Thymus (tissue), 14 donors: ENCODE measurements at places on chromosomes 7 and 10. TPM values are rescaled to one million over a fixed set of nuclear protein-coding genes. Genes with fewer than 3 reads are reported as not detected.

INA gene
- polyA plus RNA-seq = 0.98 TPM

ABCC2 gene
- polyA plus RNA-seq = 1.9 TPM

- H3K4me3 ChIP-seq = no peak overlapping the region
- no peaks in the 10 kb centered on the region for H3K4me1 ChIP-seq
- DNase-seq = no peak
- H3K27ac ChIP-seq = no peak overlapping the region
Measured at GRCh38 chr7:83807774-83808173, 158.8 kb upstream of the SEMA3E start.

GRCh38 chr7:23003505-23004246, 10.3 kb downstream of the HYCC1 start:
- no peaks in the 10 kb centered on the region for H3K36me3 ChIP-seq
- no peaks in the 10 kb centered on the region for H3K27me3 ChIP-seq
- DNase-seq = no peak
- H3K4me3 ChIP-seq = no peak overlapping the region
- H3K27ac ChIP-seq = no peak overlapping the region
- H3K4me1 ChIP-seq = no peaks in the 10 kb centered on the region

- DNase-seq = no peak
- H3K4me3 ChIP-seq = no peak overlapping the region
- H3K36me3 ChIP-seq = no peaks in the 10 kb centered on the region
- no peaks in the 10 kb centered on the region for H3K27me3 ChIP-seq
- no peak overlapping the region for H3K27ac ChIP-seq
- H3K4me1 ChIP-seq = peaks cover 38% of the 10 kb centered on the region
Measured at GRCh38 chr10:69829775-69830174, 28.1 kb downstream of the COL13A1 start.

DNA sequence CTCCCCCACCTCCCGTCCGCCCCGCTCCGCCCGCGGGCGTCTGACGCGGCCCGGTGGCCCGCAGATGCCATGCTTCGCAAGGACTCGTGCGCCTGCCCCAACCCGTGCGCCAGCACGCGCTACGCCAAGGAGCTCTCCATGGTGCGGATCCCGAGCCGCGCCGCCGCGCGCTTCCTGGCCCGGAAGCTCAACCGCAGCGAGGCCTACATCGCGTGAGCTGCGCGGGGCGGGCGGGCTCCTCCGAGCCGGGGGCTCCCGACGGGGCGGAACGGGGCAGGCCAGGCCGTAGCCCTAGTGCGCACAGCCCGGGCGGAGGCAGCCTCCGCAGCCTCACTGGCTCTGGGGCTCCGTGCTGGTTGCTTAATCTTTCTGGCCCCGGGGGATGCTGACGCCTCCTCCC, 2.8 kb downstream of the ASIC3 start:
- H3K27me3 ChIP-seq = peaks cover 7% of the 10 kb centered on the region
- no peak overlapping the region for H3K27ac ChIP-seq
- DNase-seq = peak; percentile 47
- peaks cover 12% of the 10 kb centered on the region for H3K4me1 ChIP-seq
- H3K36me3 ChIP-seq = no peaks in the 10 kb centered on the region

DNA sequence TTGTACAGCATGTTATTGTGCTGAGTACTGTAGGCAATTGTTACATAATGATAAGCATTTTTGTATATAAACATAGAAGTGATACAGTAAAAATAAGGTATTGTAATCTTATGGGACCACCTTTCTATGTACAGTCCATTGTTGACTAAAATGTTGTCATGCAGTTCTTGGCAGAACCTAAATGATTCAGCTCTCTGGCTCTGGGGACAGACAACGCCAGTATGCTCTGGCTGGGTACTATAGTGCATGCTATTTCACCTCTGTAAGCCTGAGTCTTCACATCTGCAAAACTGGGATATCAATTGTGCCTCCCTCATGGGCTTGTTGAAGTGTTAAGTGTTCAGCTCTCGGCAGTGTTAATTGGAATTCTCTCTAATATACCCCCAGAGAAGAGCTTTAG, 674.3 kb downstream of the INHBA start:
- H3K27me3 ChIP-seq = no peaks in the 10 kb centered on the region
- DNase-seq = no peak
- H3K36me3 ChIP-seq = no peaks in the 10 kb centered on the region
- no peak overlapping the region for H3K4me3 ChIP-seq

GRCh38 chr7:30048582-30048981, 20.4 kb downstream of the PLEKHA8 start:
- no peak for DNase-seq
- H3K27me3 ChIP-seq = no peaks in the 10 kb centered on the region
- H3K36me3 ChIP-seq = peaks cover 8% of the 10 kb centered on the region
- H3K4me1 ChIP-seq = no peaks in the 10 kb centered on the region

GRCh38 chr7:142461437-142461836, 203.6 kb upstream of the PRSS58 start:
- no peaks in the 10 kb centered on the region for H3K27me3 ChIP-seq
- H3K4me1 ChIP-seq = peaks cover 22% of the 10 kb centered on the region
- no peak overlapping the region for H3K4me3 ChIP-seq
- peaks cover 5% of the 10 kb centered on the region for H3K36me3 ChIP-seq
- H3K27ac ChIP-seq = peak overlapping the region; percentile 91

- no peaks in the 10 kb centered on the region for H3K36me3 ChIP-seq
- no peak for DNase-seq
- no peaks in the 10 kb centered on the region for H3K4me1 ChIP-seq
- H3K4me3 ChIP-seq = no peak overlapping the region
- no peak overlapping the region for H3K27ac ChIP-seq
- H3K27me3 ChIP-seq = no peaks in the 10 kb centered on the region
Measured at GRCh38 chr7:22935269-22935668, 78.7 kb downstream of the HYCC1 start.
